ENCODE measurements at places on chromosomes 4 and X. TPM values are rescaled to one million over a fixed set of nuclear protein-coding genes. Genes with fewer than 3 reads are reported as not detected.

Gene MSX1
- 17.4 TPM for total RNA-seq

DNA sequence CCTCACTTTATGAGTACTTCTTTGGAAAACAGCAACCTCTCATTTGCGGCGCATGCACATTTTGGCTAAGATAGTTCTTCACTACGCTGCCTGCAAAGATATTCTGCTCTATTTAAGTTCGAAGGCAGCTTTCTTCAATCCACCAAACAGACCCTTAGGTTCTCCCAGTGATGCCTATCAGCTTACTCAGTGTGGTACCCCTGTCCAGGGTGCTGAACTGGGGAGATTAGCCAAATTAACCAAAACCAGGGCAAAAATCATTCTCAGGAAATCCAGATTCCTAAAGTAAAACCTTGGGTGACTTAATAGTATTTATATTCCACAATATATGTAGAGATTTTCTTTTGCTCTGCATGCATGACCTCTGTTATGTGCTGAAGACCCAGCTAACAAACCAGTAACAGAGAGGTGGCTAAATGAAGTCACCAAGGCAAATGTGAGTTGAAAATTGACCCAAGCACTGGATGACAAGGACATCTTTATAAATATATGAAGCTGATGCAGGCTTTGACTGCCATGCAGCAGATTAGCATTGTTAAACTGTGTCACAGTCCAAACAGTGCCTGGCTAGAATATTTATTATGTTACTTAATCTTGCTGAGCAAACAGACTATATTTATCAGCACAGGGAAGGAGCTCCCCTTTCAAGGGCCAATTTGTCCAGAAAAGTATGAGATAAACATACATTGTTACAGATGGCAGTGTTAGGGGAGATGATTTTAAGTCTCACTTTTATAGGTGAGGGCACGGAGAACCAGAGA, 418.2 kb downstream of the STIM2 start:
- no peak overlapping the region for H3K4me3 ChIP-seq
- H3K27me3 ChIP-seq = peaks cover 4% of the 10 kb centered on the region
- no peaks in the 10 kb centered on the region for H3K36me3 ChIP-seq
- peak; percentile 63 for DNase-seq

GRCh38 chr4:140637836-140638235, 69.1 kb upstream of the UCP1 start:
- peaks cover 17% of the 10 kb centered on the region for H3K4me1 ChIP-seq
- peak overlapping the region; percentile 39 for H3K4me3 ChIP-seq
- peaks cover 7% of the 10 kb centered on the region for H3K27me3 ChIP-seq
- H3K36me3 ChIP-seq = peaks cover 21% of the 10 kb centered on the region
- H3K27ac ChIP-seq = no peak overlapping the region

- peaks cover 19% of the 10 kb centered on the region for H3K36me3 ChIP-seq
- H3K4me3 ChIP-seq = no peak overlapping the region
- peaks cover 15% of the 10 kb centered on the region for H3K4me1 ChIP-seq
- no peaks in the 10 kb centered on the region for H3K27me3 ChIP-seq
Observed at GRCh38 chr4:88033309-88033708, 25.9 kb downstream of the PKD2 start.

DNA sequence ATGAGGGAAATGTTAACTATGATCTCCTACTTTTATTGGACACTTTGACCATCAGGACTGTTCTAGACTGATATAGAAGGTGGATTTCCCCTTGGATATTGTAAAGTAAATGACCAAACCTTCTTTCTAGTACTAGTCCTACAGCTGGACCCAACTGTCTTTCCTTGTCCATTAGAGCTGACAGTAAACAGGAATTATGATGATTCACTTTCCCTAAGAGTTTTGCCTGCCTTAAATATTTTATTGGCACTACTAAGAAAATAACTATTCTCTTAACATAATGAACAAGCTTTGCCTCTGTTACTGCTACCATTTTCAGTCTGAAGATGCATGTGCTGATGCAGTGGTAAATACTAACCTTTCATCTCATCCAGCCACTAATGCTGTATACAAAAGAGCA, 915.4 kb downstream of the CENPC start:
- H3K4me1 ChIP-seq = no peaks in the 10 kb centered on the region
- no peak overlapping the region for H3K27ac ChIP-seq
- no peaks in the 10 kb centered on the region for H3K27me3 ChIP-seq

Gene PCSK1N
- total RNA-seq = 2.0 TPM

Gene GPC3
- 4.7 TPM for total RNA-seq

DNA sequence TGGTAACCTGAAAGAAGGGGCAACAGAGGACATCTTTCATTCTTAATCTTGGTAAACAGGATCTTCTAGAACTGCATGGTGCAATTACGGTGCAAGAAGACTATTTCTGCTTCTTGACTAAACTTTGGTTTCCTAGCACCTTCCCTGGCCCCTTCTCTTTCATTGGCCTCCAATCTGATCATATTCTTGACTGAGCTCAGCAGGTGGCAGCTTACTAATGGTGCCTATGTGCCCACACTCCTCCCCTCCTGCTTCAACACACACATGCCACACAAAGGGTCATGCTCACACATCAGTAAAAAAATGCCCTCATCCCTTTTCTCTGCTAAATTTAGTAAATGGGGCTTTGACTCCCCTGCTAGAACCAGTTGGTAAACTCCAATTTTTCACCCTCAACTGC, 400.5 kb upstream of the MAOA start:
- H3K36me3 ChIP-seq = no peaks in the 10 kb centered on the region
- no peak for DNase-seq
- H3K4me1 ChIP-seq = no peaks in the 10 kb centered on the region

DNA sequence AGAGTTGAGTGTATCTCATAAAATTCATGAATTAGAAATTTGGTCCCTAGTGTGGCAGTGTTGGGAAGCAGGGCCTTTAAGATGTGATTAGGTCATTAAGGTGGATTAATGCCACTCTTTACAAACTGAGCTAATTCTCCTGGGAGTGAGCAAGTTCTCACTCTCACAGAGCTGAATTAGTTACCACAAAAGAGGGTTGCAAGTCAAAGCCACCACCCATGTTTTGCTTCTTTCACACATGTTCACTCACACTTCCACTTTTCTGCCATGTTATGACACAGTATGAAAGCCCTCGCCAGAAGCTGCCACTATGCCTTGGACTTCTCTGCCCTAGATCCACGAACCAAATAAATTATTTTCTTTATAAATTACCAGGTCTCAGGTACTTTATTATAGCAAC, 332.1 kb downstream of the ARAP2 start:
- DNase-seq = no peak
- no peaks in the 10 kb centered on the region for H3K4me1 ChIP-seq
- no peak overlapping the region for H3K27ac ChIP-seq
- H3K27me3 ChIP-seq = no peaks in the 10 kb centered on the region

DNA sequence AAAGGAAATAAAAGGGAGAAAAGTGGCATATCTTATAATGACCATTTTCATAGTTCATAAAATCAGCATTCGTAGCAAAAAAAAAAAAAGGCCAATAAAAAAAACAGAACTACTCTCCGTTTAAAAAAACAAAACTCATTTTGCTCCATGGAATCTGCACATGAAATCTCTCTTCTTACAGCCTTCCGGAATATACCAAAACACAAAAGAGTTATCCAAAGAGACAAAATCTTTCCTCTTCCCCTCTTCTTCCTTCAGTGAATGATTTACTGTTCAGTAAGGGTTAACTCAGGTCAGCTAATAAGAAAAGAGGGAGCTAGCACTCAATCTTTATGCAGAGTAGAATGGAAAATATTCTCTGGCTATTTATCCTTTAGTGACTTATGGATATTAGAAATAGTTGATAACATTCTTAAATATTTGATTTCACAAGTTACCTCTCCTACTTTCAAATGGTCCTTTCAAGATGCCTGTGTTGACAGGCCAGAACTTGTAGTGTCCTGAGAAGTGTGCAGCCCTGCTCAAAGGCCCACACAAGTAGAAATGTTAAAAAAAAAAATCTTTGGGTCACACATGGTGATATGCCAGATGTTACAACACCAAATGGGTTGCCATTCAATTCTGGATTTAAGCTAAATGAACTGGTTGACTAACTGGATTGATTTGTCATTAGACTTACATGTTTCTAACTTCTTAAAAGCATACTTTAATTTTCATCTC, 42.1 kb downstream of the PDGFC start:
- no peak overlapping the region for H3K27ac ChIP-seq
- peaks cover 2% of the 10 kb centered on the region for H3K27me3 ChIP-seq
- H3K4me3 ChIP-seq = no peak overlapping the region
- H3K36me3 ChIP-seq = no peaks in the 10 kb centered on the region
- H3K4me1 ChIP-seq = peaks cover 8% of the 10 kb centered on the region

DNA sequence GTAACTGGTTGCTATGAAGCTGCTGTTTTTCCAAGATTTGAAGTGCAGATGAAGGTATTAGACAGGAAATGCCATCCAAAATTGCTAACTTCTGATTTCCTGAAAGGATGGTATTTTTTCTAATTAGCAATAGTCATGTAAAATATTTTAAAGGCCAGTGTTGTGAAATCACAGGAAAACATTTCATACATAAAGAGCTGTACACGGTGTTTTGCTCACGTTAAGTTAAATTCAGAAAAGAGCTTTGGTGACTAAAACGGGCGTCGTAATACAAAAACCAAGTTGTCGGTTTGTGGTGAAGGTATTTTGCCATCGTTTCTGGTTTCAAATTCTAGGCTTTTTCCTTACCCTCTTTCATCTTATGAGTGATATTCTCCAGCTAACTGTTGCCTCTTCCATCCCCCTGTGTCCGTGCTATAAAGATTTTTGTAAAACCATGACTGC, 39.8 kb downstream of the AFF1 start:
- DNase-seq = no peak
- peaks cover 32% of the 10 kb centered on the region for H3K4me1 ChIP-seq
- H3K4me3 ChIP-seq = peak overlapping the region; percentile 26

DNA sequence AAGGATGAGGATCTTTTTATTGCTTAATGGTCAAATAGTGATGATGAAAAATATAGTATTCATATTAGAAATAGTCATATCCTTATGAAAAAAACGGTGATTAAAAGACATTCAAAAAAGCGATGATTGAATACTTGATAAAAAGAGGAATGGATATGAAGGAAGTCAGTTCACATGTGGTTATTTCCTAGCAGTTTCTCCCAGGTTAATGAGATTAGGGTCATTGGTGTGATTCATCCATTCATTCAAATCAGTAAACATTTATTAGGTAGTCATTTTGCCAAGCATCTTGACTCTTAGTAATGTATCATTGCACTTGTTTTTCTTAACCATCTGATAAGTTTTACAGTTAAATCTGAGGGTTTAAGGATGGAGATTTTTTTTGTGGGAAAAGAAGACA, 294.1 kb downstream of the ARHGAP24 start:
- no peak for DNase-seq
- H3K27me3 ChIP-seq = no peaks in the 10 kb centered on the region
- peaks cover 12% of the 10 kb centered on the region for H3K4me1 ChIP-seq
- H3K27ac ChIP-seq = no peak overlapping the region
- H3K36me3 ChIP-seq = no peaks in the 10 kb centered on the region
- no peak overlapping the region for H3K4me3 ChIP-seq

- H3K27ac ChIP-seq = no peak overlapping the region
- no peaks in the 10 kb centered on the region for H3K4me1 ChIP-seq
- H3K4me3 ChIP-seq = no peak overlapping the region
- no peaks in the 10 kb centered on the region for H3K36me3 ChIP-seq
- H3K27me3 ChIP-seq = no peaks in the 10 kb centered on the region
Observed at GRCh38 chr4:13088726-13089658, 395.1 kb downstream of the RAB28 start.

DNA sequence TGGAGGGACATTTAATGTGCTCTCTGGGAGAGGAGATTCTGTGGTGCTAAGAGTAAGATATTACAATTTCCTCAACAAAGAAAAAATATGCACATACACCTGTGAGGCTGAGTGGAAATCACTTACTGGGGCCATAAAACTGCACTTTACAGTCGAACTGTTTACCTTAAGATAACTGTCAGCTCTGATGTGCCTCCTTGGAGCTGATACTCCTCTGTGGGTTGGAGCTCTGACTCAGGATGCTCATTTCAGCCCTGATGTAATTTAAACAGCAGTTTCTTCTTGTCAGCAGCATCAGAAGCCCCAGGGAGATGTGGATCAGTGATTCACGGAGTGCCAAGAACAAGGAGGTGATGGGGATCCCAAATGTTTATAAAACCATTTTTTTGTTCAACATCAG, 241.9 kb upstream of the SFRP2 start:
- no peak for DNase-seq
- no peaks in the 10 kb centered on the region for H3K36me3 ChIP-seq
- no peak overlapping the region for H3K27ac ChIP-seq
- H3K4me3 ChIP-seq = no peak overlapping the region
- peaks cover 11% of the 10 kb centered on the region for H3K4me1 ChIP-seq

DNA sequence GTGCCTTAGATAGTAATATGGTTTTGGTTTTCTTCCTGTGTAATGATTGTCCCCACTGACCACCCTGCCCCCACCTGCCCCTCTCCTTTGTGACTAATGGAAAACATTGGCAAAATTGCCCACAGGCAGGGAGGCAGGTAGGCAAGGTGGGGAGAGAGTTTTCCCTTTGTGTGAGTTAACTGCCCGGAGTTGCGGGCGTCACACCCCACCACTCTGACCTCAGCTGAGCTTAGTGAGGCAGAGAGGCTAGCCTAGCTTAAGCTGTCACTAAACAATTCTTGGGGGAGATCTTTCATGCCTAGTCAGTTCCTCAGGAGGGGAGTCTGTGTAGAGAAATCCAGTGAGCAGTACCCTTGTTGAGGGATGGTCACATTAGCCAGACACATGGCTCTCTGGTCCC, 245.3 kb downstream of the BCOR start:
- no peak overlapping the region for H3K4me3 ChIP-seq
- no peak overlapping the region for H3K27ac ChIP-seq
- H3K36me3 ChIP-seq = no peaks in the 10 kb centered on the region
- no peak for DNase-seq
